ENCODE measurements at places on chromosomes 1 and 21.

GRCh38 chr1:60903591-60903990 is 178.8 kb upstream of the NFIA start:
- DNase-seq, result no peak

- DNase-seq, result no peak
Observed at GRCh38 chr1:14853518-14853917, 255.0 kb downstream of the KAZN start.

DNA sequence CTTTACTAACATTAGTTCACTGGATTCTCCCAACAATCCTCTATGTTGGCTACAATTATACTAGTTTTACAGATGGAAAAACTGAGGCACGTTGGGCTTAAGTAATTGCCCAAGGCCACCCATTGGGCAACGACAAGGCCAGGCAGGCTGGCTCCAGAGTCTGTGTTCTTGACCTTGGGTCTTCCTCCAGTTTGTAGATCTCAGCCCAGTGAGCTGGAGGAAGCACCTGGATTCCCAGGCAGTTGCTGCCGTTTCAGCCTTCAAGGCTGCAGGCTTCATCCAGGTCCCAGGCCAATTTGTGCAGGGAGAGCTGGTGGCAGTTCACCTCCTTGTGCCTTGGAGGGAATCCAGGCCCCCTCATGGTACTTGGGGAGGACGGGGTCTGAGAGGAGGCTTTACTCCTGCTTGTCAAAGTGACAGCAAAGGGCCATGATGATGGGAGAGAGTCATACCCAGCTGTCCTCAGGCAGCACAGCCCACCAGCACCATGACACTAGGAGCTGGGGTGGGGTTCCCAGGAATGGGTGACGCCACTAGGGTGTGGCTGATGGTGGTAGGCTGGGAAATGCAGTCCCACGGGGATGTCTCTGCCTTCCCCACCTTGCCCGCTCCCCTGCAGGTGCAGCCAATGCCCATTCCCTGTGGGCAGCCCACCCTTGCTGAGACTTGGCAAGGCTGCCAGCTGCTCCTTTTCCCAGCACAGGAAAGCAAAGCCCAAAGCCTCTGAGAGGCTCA is 27.1 kb downstream of the PKP1 start:
- no peak for DNase-seq

- no peak for DNase-seq
Observed at GRCh38 chr1:52098139-52098871, 42.2 kb downstream of the BTF3L4 start.

- no peak for DNase-seq
Observed at GRCh38 chr1:167674156-167674555, 44.1 kb downstream of the RCSD1 start.

GRCh38 chr1:223221686-223222085 is 78.6 kb upstream of the TLR5 start:
- DNase-seq, result peak; percentile 52

DNA sequence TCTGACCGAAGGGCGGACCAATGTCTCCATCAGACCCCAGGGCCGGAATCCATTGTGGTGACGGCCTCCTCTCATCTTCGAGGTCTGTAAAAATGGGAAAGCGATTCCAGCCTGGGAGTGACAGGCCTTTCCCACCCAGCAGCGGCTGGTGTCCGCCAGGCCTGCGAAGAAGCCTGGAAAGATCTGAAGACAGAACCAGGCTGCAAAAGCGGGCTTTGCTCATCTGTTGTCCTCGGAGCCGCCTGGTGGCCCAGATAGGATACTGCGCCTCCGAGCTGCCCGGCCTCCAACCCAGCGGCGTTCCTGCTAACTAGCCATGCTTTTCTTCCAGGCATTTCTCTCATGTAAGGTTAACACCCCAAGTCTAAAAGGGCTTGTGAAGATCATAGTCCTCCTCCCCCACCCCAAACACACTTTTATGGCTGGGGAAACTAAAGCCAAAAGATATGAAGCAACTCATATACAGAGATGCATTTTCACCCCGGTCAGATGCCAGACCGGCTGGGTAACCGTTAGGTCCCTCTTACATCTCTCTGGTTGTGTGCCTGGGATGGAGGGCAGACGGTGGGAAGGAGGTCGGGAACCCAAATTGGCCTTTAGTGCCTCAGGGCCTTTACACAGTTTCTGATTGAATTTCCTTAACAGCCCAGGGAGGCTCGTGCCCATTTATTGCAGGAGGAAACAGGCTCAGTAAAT is 1.9 kb upstream of the DHRS3 start:
- peak; percentile 90 for DNase-seq

- no peak for DNase-seq
Observed at GRCh38 chr21:36534656-36535055, 54.7 kb upstream of the CLDN14 start.

DNA sequence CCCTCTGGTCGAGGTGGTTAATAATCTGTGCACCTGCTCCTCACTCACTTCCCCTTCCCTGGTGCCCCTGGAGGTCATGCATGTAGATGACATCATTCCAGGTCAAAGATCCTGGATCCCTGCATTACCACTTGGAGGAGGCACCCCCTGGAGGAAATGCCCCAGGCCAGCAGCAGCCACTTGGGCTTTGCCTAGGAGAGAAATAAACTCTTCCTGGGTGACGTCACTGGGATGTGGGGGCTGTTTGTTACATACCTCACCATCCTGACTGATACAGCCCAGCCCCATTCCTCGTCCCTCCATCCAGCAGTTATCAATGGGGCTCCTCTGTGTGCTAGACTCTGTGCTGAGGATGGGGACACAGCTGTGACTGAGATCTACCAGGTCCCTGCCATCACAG is 433.6 kb downstream of the PTPRU start:
- DNase-seq, result peak; percentile 53

DNA sequence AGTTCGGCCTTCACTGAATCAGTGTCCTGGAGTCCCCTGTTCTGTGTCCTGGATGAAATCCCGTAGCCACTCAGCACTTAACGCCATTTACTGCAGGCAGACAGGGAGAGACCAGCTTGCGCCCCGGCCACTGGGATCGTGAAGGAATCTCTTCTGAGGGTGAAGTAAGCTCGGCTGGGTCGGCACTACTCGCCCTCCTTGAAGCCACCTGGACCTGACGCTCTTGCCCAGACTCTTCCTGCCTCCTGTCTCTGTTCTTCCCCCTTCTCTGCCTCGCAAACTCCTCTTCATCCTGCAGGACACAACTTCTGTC is 99.9 kb upstream of the ZBTB40 start:
- DNase-seq, result no peak
